ENCODE measurements at places on chromosomes 1 and 21.

DNA sequence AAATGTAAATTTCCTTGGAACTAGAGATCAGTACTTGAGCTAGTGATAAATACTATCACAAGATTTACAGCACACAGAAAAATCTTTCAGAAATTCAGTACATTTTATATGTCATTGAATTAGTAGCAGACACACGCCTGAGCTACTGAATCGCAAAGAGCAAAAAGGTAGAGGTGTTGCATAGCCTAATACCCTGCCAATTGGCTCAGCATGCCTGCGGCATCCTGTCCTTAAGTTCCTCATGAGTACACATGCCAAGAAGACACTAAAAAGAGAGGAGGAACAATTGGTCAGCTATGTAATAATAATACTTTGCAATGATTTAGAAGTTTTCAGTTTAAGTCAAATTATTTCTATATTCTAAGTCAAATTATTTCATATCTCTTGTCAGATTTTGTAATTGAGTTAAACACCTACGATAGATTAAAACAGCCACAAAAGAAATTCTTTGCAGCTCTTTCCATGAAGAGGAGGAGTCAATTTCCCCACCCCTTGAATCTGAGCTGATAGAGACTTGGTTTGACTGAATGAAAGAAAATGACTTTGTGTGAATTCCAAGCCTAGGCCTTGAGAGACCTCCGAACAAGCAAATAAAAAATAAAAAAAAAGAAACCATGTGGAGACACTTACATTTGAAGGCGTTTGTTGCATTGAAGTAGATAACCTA lies 36.2 kb upstream of the PKN2 start:
- DNase-seq: no peak

- peak; percentile 21 for DNase-seq
Measured at GRCh38 chr1:233554037-233554436, 59.9 kb upstream of the KCNK1 start.

DNA sequence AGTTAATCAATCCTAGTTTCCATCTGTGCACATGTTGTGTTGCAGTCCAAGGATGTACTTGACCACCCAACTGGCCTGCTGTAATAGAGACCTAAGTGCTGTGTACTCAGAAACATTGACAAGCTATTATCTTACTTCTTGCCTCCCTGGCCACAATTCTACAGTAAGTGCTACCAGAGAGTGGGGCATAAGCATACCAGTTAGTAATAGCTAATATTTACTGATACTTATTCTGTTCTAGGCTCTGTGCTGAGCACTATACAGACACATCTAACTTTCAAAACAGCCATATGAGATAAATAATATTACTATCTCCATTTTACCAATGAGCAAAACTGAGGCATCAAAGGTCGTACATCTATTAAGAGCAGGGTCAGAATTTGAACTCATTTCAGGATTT lies 49.5 kb upstream of the NPL start:
- DNase-seq: no peak

- DNase-seq: no peak
Measured at GRCh38 chr1:69649383-69649990, 81.8 kb downstream of the LRRC7 start.

DNA sequence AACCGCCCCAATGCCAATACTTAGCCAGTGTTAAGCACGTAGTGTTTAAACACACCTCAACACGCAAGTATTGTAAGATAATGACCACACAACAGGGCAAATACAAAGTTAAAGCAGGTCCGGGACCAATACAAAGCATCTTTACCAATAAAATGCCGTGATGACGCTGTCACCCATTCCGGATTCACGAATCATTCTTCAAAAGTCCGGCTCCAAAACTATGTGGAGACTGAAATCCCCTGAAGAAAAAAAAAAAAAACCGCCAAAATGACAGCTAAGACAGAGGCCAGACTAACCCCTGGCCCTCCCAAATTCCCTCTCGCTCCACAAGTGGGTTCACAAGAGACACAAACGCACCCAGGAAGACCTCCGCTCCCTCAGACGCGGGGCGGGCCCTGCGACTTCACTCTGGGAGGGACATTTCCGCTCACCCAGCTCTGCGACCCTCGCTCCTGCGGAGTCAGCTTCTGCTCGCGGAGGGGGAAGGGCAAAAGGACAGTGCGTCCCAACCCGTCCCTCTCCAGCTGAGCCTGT lies 625 bp upstream of the DARS2 start:
- peak; percentile 29 for DNase-seq

- peak; percentile 83 for DNase-seq
Measured at GRCh38 chr1:174219606-174220370, 60.5 kb downstream of the RABGAP1L start.

GRCh38 chr21:16086936-16087335 lies 357.2 kb downstream of the USP25 start:
- no peak for DNase-seq

DNA sequence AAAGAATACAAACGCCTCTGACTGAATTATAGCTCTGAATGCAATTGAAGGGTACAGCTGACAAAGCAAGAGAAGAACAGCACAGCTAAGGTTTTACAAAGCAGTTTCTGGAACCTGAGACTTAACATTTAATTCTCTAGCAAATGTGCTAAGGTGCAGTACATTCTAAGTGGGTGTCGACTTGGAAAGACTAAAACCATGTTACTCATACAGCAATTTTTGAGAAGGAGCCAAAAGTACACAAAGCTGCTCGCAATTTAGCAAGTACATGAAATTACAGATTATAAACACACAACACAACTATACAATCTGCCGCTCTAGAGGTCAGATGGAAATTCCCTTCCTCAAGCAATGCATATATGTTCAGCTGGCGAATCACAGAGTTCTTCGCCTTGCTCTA lies 121.9 kb downstream of the TIAM1 start:
- DNase-seq: peak; percentile 47

GRCh38 chr1:162185314-162186025 lies 116.0 kb downstream of the NOS1AP start:
- DNase-seq: no peak

All from bronchial epithelial cell (primary cell).